Aorta (tissue), 5 donors: ENCODE measurements at places on chromosomes 16 and 17.

GRCh38 chr16:2810651-2811050, 6.4 kb upstream of the PRSS21 start:
- peak; percentile 28 for DNase-seq

DNA sequence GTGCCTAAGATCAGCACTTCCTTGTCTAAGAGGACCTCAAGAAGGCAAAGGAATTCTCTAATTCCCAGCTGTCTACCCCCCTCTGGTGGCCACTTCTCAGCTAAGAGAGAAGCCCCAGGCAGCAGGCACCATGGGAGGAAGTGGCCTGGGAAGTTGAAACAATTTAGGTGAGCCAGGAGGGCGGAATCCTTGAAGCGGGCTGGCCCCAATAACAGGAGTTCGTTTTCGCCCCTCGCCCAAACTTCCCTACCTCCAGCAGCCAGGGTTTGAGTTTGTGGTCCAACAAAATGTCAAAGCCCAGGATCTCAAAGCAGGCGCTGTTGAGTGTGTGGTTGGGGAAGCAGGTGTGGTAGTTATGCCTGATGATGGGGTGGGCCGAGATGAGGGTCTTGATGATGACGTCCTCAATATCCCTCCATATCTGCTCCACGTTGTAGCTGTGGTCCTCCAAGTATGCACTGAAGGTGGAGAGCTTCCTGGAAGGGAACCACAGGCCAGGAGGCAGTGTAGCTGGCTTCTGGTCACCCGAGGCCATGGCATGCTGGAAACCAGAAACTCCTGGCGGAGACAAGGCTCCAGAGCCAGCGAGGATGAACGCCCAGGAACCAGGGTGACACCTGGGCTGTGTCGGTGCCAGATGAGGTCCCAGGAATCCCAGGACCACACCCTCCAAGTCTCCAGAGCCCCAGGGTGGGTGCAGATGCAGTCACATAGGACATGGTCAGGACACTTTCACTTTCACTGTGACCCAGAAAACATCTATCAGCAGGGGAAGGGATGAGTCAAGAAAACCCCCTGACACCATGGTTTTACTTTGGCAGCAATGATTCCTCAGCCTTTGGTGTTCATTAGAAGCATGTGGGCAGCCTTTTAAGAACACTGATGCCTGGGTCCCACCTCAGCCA, 25.6 kb downstream of the TTLL6 start:
- DNase-seq = peak; percentile 77

DNA sequence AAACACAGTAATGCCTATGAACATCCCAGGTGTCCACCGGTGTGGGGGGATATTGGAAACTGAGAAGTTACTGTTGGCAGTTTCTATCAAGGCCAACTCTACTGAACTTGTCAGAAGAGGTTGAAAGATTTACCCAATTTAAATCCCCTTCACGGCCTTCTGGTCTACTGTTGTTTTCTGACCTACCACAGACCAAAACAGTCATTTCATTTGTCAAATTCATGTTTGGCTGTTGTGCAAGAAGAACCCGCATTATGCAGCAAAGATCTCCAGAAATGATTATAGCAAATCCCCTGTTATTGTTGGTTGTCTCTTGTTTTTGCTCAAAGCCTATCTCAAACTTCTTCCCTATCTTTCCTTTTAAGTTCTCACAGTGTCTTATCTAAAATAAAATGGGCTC, 73.1 kb upstream of the MAF start:
- DNase-seq = no peak

GRCh38 chr16:10136916-10137315, 45.3 kb downstream of the GRIN2A start:
- DNase-seq = no peak

DNA sequence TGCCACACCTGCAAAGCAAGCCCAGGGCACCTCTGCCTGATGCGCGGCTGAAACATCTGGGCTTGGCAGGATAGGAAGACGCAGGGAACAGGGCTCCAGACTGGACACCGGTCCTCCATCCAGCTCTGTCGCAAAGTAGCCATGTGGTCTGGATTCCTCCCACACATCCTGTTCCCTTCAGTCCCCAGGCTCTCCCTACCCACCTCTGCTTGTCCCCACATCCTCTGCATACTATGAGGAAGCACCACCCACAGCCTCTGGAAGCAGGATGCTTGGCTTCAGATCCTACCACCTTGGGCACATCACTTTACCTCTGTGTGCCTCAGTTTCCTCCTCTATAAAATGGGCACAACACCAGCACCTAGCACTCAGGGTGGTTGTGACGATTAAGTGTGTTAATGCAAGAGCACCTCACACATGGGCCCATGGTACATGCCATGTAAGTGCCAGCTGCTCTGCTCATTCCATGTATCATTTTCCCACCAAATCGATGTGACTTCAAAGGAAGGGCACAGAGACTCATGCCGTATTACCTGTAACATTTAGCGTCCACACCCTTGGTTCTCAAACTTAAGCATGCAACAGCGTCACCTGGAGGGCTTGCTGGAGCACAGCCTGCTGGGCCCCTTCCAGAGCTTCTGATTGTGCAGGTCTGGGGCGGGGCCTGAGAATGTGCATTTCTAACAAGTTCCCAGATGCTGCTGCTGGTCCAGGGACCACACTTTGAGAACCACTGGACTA, 138.6 kb upstream of the SDK2 start:
- no peak for DNase-seq

DNA sequence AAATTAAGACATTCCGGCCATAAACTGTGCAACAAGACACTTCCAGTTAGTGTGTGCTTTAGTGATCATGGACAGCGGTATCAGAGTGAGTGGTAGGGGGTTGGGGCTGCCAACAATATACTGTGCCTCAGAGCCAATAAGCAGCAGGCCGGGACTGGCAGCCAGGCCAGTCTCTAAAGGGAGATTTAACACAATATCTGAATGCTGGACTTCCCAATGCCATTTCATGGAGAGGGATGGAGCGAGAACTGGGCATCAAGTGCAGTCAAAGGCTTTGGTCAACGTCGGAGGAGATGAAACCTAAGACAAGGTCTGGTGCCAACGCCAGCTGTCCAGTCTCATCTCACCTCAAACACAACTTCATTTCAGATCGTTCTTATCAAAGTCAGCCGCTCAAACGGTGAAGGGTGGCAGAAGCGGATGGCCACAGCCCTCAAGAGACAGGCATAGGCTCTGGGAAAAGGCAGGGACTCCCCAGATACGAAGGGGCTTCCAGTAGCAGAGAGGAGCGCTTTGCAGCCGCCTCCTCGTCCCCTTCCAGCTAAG, 935 bp downstream of the USP32 start:
- no peak for DNase-seq

- DNase-seq = no peak
These were observed 5.5 kb upstream of the ACSF2 start for GRCh38 chr17:50420419-50421112.

- no peak for DNase-seq
These were observed 295.4 kb downstream of the TOX3 start for GRCh38 chr16:52251495-52251894.

- DNase-seq = peak; percentile 98
These were observed at the start of gene ANKFY1 for GRCh38 chr17:4263282-4264215. Gene ANKFY1, minus strand, starts transcription at chr17:4263979. Its CDS starts 38 bp downstream, at chr17:4263941.
